ENCODE measurements at places on chromosomes 7 and 10. TPM values are rescaled to one million over a fixed set of nuclear protein-coding genes. Genes with fewer than 3 reads are reported as not detected.

DNA sequence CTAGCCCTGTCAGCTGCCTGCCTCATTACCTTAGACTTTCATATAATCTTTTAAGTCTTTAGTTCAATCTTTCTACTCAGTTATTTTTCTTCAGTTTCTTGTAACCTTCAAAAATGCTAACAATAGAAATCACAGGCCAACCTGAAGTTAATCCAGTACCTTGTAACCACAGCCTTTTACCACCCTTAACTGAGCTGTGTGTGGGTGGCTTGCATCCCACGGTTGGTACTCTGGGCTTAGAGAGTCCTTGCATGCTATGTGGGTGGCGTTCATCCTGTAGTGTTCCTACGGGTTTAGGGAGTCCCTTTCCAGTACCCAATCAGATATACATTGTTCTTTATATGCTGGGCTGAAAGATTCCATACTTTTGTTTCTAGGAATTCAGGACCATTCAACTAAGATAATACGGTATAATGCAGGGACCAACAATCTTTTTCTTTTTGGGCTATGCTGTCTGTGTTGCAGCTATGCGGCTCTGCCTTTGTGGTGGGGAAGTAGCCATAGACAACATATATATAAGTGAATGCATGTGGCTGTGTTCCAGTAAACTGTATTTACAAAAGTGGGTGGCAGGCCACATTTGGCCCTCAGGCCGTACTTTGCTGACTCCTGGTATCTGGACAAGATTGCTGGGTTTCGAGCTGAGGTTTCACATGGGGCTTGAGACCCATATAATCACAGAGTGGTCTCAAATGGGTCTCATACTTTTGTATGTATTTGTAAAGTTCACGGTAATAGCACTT lies 280.8 kb upstream of the LRGUK start:
- H3K4me3 ChIP-seq, result no peak overlapping the region
- H3K27ac ChIP-seq, result no peak overlapping the region
- H3K4me1 ChIP-seq, result no peaks in the 10 kb centered on the region
- H3K27me3 ChIP-seq, result no peaks in the 10 kb centered on the region
- no peak for DNase-seq

DNA sequence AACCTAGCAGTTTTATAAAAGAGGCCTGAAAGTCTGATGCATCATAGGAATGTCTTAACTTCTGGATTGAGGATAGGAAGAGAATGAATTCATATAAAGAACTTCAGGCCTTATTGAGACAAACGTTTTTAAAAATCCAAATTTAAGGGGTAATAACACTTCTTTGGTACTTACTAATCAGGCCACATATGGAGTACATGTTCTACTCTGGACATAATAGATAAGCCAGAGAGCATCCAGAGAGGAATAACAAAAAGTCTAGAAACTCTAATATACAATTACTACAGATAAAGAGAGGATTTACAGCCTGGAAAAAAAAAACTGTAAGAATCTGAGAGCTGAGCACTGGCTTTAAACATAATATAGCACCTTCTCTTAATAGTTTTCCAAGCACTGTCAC lies 2.9 kb downstream of the MTPAP start:
- H3K4me3 ChIP-seq, result no peak overlapping the region
- no peak overlapping the region for H3K27ac ChIP-seq
- DNase-seq, result no peak
- peaks cover 27% of the 10 kb centered on the region for H3K36me3 ChIP-seq
- H3K27me3 ChIP-seq, result no peaks in the 10 kb centered on the region
- H3K4me1 ChIP-seq, result peaks cover 50% of the 10 kb centered on the region

- no peak overlapping the region for H3K4me3 ChIP-seq
- peaks cover 59% of the 10 kb centered on the region for H3K4me1 ChIP-seq
- no peak for DNase-seq
Observed at GRCh38 chr7:2512713-2513112, 6.9 kb upstream of the LFNG start.

GRCh38 chr7:58086871-58087535 lies 637.0 kb downstream of the ZNF716 start:
- no peak overlapping the region for H3K4me3 ChIP-seq
- H3K27ac ChIP-seq, result no peak overlapping the region
- peaks cover 7% of the 10 kb centered on the region for H3K36me3 ChIP-seq
- H3K4me1 ChIP-seq, result no peaks in the 10 kb centered on the region

DNA sequence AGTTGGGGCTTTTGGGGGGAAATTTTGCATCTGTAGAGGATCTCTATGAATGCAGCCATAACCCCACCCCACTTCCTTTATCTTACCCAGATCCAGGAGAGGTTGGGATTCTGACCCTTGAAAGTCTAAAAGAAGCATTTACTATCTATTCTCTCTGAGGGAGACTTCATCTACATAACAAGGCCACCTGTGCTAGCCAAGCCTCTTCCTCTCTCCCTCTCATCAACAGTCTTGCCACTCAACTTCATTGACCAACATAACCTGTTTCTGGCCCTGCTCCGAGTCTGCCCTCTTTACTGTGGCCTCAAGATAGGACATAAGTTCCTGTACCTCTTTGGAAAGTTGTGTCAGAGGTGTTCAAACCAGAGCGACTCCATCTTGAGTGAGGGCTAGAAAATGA lies 19.4 kb downstream of the TUBAL3 start:
- H3K27ac ChIP-seq, result no peak overlapping the region
- no peaks in the 10 kb centered on the region for H3K36me3 ChIP-seq
- H3K27me3 ChIP-seq, result no peaks in the 10 kb centered on the region
- no peak for DNase-seq
- H3K4me1 ChIP-seq, result no peaks in the 10 kb centered on the region

- no peaks in the 10 kb centered on the region for H3K36me3 ChIP-seq
- peaks cover 14% of the 10 kb centered on the region for H3K27me3 ChIP-seq
- H3K27ac ChIP-seq, result no peak overlapping the region
- DNase-seq, result peak; percentile 32
- H3K4me3 ChIP-seq, result no peak overlapping the region
- peaks cover 14% of the 10 kb centered on the region for H3K4me1 ChIP-seq
Observed at GRCh38 chr7:116780521-116780920, 81.9 kb upstream of the CAPZA2 start.

- H3K4me1 ChIP-seq, result no peaks in the 10 kb centered on the region
- DNase-seq, result no peak
- H3K27ac ChIP-seq, result no peak overlapping the region
- H3K4me3 ChIP-seq, result no peak overlapping the region
Observed at GRCh38 chr10:34918060-34918775, 103.1 kb upstream of the PARD3 start.

GRCh38 chr7:132489776-132490237 lies 86.5 kb downstream of the PLXNA4 start:
- no peaks in the 10 kb centered on the region for H3K36me3 ChIP-seq
- DNase-seq, result no peak
- H3K27me3 ChIP-seq, result no peaks in the 10 kb centered on the region
- H3K4me3 ChIP-seq, result no peak overlapping the region

- no peaks in the 10 kb centered on the region for H3K36me3 ChIP-seq
- peaks cover 12% of the 10 kb centered on the region for H3K27me3 ChIP-seq
- H3K4me3 ChIP-seq, result no peak overlapping the region
- H3K4me1 ChIP-seq, result no peaks in the 10 kb centered on the region
Observed at GRCh38 chr10:127577376-127578258, 28.5 kb downstream of the NPS start.

GRCh38 chr7:86479144-86479543 lies 164.6 kb upstream of the GRM3 start:
- DNase-seq, result no peak
- H3K36me3 ChIP-seq, result no peaks in the 10 kb centered on the region
- H3K4me3 ChIP-seq, result no peak overlapping the region
- H3K4me1 ChIP-seq, result no peaks in the 10 kb centered on the region

GRCh38 chr7:118029826-118030422 lies 154.0 kb upstream of the LSM8 start:
- H3K27me3 ChIP-seq, result no peaks in the 10 kb centered on the region
- H3K36me3 ChIP-seq, result no peaks in the 10 kb centered on the region
- DNase-seq, result no peak
- H3K4me3 ChIP-seq, result no peak overlapping the region
- H3K4me1 ChIP-seq, result no peaks in the 10 kb centered on the region

DNA sequence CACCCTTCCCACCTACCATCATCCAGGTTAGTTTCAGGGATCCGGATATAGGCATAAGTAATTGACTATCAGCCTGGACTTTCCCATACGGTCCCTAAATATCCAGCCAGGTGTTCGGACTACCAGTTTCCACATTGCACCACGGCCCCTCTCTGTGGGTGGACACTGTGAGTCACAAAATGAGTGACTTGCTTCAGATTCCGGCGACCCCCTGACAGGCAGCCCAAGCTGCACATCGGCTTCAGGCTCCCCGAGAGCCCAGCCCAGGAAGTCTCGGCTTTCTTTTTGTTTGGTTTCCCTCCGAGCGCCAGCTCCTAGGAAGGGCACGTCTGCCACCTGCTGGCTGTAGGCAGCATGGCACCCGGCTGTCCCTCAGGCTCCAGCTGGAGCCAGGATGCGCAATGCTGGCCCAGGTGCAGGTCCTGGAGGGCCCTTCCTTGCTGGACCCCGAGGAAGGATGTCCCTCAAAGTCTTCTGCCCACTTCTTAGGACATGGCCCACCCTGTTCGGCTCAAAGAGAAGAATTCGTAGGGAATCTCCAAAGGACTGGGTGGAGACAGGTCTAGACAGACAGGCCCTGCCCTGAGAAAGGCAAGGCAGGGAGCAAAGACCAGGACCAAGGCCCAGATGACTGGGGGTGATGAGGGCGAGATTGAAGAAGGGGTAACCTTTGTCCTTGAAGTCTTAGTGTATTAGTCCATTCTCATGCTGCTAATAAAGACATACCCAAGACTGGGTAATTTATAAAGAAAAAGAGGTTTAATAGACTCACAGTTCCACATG lies 10.6 kb downstream of the HABP2 start:
- peak overlapping the region; percentile 57 for H3K4me3 ChIP-seq
- H3K4me1 ChIP-seq, result peaks cover 2% of the 10 kb centered on the region
- DNase-seq, result peak; percentile 81
- no peaks in the 10 kb centered on the region for H3K36me3 ChIP-seq
- no peak overlapping the region for H3K27ac ChIP-seq

- H3K36me3 ChIP-seq, result no peaks in the 10 kb centered on the region
- peak overlapping the region; percentile 92 for H3K4me3 ChIP-seq
- peaks cover 5% of the 10 kb centered on the region for H3K4me1 ChIP-seq
- no peak overlapping the region for H3K27ac ChIP-seq
- peak; percentile 52 for DNase-seq
Observed at GRCh38 chr7:26398427-26398755, 106.7 kb downstream of the SNX10 start.

DNA sequence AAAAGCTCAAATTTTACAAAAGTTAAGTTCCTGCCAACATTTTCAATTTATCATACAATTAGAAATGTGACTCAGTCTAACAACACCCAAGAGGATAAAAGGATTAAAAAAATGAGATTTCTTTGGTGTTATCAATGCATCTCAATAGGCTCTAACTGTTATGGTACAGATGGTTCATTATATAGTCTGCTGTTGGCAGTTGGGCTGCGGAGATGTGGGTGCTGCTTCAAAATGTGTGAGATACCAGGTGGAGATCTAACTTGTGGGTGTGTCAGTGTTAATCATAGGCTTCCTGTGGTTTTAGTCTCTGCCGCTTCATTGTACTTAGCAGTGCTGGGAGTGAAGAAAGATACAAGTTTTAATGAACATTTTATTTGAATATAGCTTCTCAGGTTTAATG lies 231.2 kb downstream of the EXOC4 start:
- peak overlapping the region; percentile 25 for H3K27ac ChIP-seq
- H3K4me1 ChIP-seq, result peaks cover 37% of the 10 kb centered on the region
- peaks cover 27% of the 10 kb centered on the region for H3K36me3 ChIP-seq
- H3K4me3 ChIP-seq, result peak overlapping the region; percentile 8
- DNase-seq, result peak; percentile 56
- no peaks in the 10 kb centered on the region for H3K27me3 ChIP-seq

DNA sequence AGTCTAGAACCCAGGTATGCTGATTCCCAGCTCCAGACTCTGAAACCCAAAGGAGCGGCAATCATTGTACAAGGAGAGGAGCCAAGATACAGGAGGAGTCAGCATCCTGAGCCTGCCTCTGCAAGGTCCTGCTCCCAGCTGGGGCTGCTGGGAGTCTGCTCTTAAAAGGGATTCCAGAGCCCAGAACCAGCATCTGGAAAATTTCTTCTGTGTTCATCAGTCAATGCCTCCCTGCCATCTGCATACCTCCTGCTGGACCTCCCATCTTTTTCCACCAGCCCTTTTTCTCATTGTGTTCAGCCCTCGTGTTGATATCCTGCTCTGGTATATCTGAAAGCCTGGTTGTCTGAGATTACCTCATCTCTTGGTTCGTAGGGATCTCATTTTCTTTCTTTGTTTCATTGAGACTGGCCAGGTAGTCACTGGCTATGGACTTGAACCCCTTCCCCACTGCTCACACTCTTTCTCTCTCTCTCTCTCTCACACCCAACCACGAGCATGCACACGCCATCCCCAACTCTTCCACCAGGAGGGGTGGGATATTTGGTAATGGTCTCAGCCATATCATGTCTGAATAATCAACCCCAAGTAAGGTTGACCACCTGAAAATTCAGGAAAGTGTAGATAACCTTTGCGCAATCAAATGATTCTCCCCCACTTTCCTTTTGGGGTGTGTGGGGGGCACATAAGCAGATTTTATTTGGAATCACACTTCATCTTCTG lies 608.8 kb downstream of the LRMDA start:
- no peak for DNase-seq
- H3K27ac ChIP-seq, result no peak overlapping the region
- no peaks in the 10 kb centered on the region for H3K4me1 ChIP-seq
- H3K27me3 ChIP-seq, result no peaks in the 10 kb centered on the region

DNA sequence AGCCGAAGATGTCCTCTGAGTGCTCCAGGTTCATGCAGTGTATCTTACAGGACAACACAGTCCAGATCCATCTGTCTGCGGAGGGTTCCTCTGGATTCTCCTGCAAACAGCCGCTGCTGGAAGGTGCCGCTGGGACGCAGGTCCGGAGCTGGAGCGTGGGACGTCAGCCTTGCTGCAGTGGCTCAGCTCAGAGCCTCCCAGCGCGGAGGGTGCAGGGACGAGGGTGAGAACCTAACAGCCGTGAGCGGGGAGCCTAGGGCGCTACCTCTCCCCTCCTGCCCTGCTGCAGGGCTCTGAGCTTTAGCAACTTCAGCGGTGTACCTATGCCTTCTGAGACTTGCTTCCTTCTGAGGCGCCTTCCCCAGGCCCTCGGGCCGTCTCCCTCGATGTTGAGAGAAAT lies 137.6 kb upstream of the TMEM72 start:
- no peaks in the 10 kb centered on the region for H3K36me3 ChIP-seq
- no peaks in the 10 kb centered on the region for H3K4me1 ChIP-seq
- no peak for DNase-seq

- peaks cover 42% of the 10 kb centered on the region for H3K36me3 ChIP-seq
- H3K4me3 ChIP-seq, result no peak overlapping the region
- no peaks in the 10 kb centered on the region for H3K4me1 ChIP-seq
- no peak for DNase-seq
Observed at GRCh38 chr7:130195396-130195795, 9.8 kb downstream of the TMEM209 start.

DNA sequence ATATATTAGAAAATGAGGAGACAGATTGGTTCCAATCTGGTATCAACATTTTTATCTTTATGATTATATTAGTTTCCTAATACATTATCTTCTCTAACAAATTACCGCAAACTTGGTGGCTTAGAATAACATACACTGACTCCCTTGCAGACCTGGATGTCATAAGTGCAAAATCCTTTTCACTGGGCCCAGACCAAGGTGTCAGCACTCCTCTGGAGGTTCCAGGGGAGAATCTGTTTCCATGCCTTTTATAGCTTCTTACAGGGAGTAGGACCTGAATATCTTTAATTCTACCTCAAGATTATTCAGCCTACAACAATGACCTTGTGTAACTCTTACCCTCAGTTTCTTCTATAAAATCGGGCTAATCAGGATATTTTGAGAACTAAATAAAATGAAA lies 329.9 kb upstream of the GRM3 start:
- no peak for DNase-seq
- H3K4me3 ChIP-seq, result no peak overlapping the region
- no peaks in the 10 kb centered on the region for H3K27me3 ChIP-seq
- H3K27ac ChIP-seq, result no peak overlapping the region

LRRD1 gene
- not detected for total RNA-seq

ELMO1 gene
- 129 TPM for total RNA-seq

FAM241B gene
- total RNA-seq, result 11.1 TPM

PPP1R17 gene
- total RNA-seq, result not detected

MRC1 gene
- 0.05 TPM for total RNA-seq

USP6NL gene
- 7.5 TPM for total RNA-seq

Data from activated naive CD4-positive, alpha-beta T cell treated with anti-CD3 and anti-CD28 coated beads for 36 hours (primary cell).